ENCODE measurements at places on chromosomes 5 and 9.

DNA sequence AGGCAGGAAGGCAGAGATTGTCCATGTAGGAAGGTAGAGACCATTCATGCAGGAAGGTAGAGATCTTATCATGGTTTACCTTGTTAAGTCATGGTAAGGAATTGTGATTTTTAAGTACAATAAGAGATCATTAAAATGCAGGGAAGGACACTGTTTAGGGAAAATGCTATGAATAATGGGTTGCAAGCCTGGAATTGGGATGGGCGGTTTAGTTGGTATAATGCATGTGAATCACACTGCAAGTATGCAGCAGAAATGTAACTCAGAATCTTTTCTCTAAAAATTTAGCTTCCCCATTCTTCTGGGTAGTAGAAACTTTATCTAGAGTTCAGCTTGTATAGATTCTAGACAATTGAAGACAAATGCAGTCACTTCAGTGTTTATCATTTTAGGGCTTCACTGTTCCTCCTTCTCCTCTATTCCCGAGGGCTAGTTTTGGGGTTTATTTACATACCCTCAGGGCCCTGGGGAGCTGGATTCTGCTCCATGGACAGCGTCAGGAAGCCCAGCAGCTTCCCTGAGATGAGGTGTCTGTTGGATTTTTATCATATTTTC, 212.0 kb downstream of the SREK1 start:
- DNase-seq = no peak

DNA sequence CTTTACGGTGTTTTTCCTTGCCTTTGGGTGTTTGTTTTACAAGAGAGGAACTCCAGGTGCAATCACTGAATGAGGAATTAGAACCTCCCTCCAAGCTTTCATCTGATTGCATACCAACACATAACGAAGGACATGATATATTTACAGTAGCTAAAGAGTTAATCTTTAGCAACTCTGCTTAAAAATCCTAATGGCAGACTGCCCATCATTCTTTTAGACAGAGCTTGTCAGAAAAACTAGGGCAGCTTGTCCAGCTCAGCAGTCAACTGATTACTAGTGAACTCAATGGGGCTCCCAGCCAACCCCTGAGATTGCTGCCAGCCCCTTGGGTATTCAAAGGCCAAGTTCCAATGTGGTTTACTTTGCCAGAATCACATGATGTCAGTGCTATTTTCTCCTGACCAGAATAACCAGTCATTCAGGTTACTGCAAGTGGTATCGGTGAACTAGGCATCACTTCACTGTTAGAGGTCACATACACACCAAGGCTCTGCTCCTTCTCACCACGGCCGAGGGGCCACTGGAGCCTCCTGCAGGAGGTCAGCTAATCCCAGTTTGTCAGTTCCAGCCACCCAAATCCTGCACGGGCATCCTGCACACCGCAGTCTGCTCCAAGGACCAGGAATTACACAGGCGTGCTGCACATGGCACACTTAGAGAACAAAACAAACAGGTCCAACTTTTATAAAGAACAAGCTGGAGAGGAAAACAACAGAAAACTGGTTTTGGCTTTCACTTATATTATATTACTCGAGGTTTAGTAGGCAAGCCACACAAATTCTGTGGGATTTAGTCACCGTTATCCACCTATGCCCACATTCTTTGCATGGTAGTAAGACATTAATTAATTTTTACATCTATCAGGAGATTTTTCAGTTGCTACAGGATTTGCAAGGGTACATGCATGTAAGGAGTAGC, 62.5 kb downstream of the NFIB start:
- DNase-seq = no peak

- DNase-seq = no peak
Measured at GRCh38 chr9:95819636-95820035, 55.9 kb upstream of the ERCC6L2 start.

DNA sequence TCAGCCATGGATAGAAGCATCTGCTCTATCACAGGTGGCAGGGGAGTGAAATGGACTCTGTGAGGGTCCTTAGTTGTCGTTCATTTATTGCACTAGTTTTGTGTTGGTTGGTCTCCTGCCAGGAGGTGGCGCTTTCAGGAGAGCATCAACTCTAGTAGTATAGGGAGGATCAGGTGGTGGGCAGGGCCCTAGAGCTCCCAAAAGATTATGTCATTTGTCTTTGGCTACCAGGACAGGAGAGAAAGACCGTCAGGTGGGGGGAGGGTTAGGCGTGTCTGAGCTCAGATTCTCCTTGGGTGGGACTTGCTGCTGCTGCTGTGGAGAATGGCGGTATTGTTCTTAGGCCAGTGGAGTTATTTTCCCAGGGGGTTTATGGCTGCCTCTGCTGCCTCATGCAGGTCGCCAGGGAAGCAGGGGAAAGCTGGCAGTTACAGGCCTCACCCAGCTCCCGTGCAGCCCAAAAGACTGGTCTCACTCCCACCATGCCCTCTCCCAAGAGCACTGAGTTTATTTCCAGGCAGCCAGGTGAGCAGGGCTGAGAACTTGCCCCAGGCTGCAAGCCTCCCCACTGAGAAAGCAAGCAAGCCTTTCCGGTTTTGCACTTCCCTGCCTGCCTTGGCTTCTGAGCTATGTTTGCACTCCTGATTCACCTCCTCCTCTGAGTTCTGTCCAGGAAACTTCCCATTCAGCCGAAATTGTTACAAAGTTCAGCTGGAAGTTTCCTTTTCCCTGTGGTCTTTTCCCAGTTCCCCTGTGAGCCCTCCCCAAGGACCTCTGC, 317.3 kb downstream of the TAF11L14 start:
- peak; percentile 64 for DNase-seq

DNA sequence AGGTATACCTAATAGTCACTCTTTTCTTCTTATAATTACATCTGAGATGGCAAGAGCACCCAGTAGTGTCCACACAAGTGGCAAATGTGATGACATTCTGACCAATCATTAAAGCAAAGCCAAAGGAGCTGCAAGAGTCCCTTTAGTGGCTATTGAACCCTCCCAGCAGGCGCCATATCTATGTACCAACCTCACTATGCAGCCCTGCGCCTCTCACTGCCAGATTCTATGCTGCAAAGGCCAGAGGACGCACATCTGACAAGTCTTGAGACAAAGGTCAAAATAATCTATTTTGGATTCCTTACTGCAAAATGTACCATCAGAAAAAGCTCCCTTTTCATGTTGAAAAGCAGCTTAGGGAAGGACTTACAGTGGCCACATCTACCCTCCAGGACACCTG, 47.0 kb downstream of the EPB41L4B start:
- no peak for DNase-seq

- DNase-seq = no peak
Measured at GRCh38 chr5:157603333-157604190, 28.0 kb upstream of the ADAM19 start.

Measured in SHP77 treated with DMSO at 0.1 percent for 48 hours (cell line).